Stimulated activated CD4-positive, alpha-beta T cell treated with anti-CD3 and anti-CD28 coated beads, Interleukin-1b, Interleukin-23, amount 100 ng/mL, for 48 hours (primary cell): ENCODE measurements at places on chromosomes 4 and X.

GRCh38 chr4:79455216-79455615, 47.2 kb upstream of the GK2 start:
- no peak for DNase-seq

GRCh38 chrX:41384051-41384705, 50.2 kb downstream of the DDX3X start:
- peak; percentile 65 for DNase-seq

DNA sequence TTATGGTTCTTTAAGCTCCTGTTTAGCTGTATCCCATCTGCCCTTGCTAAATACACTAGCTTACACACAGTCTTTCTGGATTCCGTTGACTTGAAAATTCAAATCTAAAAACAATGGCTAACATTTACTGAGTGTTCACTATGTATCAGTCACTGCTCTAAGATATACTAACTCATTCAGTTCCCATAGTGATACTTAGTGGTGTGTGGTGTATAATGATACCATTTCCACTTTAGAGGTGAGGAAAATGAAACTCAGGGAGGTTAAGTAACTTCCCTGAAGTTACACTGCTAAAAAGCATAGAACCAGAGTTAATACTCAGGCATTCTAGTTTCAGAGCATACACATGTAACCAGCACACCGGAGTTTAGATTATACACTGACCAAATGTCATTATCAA, 762.0 kb downstream of the GRID2 start:
- DNase-seq, result no peak

- no peak for DNase-seq
Observed at GRCh38 chr4:85607624-85608023, 132.7 kb downstream of the ARHGAP24 start.

GRCh38 chr4:4861390-4862018, 2.0 kb downstream of the MSX1 start:
- no peak for DNase-seq

DNA sequence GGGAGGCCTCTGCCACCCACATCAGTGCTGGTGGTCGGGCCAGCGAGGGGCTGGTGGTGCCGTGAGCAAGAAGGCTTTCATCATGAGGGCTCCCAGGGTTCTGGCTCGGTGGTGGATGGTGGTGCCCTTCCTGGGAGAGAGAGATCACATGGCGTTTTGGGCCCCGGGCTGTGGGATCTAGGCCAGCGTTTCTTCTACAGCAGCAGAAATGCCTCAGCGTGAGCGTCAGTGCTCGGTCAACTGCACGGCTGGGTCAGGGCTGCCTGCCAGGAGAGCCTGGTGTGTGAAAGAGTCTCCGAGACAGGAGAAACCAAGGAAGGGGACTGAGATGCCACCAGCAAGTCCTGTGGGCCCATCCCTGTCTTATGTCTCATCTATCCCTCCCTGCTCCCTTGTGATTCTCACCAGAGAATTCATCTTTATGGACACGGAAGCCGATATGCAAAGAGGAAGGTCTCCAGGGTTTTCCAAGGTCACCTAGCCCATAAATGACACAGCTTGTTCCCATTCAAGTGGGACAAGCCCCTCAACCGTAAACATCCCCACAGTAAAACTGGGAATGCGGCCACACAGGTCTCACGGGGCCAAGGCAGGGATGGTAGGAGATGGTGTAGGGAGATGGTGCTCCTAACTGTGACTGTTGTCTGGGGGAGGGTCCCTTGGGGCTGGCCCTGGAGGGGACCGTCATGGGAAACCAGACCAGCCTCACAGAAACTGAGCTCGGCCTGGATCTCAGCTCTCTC, 99.2 kb downstream of the SORCS2 start:
- no peak for DNase-seq

GRCh38 chr4:147617841-147618691, 869 bp downstream of the TMEM184C start:
- no peak for DNase-seq

GRCh38 chrX:69618803-69619202, 2.9 kb downstream of the EDA start:
- no peak for DNase-seq

GRCh38 chr4:174080361-174080760, 203.1 kb downstream of the FBXO8 start:
- no peak for DNase-seq

- DNase-seq, result no peak
Observed at GRCh38 chr4:82901183-82901718, 716 bp downstream of the THAP9 start.

- no peak for DNase-seq
Observed at GRCh38 chrX:123590842-123591486, 141.9 kb downstream of the THOC2 start.

- no peak for DNase-seq
Observed at GRCh38 chrX:11665168-11666111, at the start of gene ARHGAP6. ARHGAP6 (minus strand) TSS chrX:11665920; CDS start chrX:11664828, 1,092 bp downstream.

- no peak for DNase-seq
Observed at GRCh38 chr4:181323061-181323460, 920.1 kb upstream of the TENM3 start.

DNA sequence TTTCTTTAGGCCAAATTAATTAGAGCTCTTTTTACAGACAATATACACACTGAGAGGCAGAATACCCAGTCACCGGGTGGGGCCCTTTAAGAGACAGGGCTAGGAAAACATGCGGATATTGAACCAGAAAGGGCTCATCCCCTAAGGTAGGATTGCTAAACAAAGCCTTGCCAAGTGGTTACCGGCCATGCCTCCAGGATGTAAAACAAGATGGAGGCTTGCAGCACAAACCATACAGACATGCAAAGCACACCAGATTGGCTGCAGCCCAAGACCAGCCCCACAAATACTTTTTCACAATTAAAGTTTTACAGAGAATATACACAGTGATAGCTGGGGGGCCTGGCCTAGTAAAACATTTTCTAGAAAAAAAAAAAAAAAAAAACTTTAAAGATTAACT, 210.0 kb downstream of the KLHL4 start:
- no peak for DNase-seq

DNA sequence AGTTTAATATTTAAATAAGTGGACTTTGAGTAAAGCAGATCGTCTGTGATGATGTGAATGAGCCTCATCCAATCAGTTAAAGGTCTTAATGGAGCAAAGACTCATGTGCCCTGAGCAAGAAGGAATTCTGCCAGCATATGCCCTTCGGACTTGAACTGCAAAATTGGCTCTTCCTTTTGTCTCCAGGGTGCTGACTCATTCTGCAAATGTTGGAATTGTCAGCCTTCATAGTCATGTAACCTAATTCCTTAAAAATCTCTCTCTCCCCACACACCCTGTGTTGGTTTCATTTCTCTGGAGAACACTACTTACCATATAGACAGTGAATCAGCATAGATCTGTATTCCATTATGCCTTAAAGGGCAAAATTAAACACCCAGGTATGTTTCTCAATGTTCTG, 609.8 kb upstream of the GALNTL6 start:
- DNase-seq, result no peak

DNA sequence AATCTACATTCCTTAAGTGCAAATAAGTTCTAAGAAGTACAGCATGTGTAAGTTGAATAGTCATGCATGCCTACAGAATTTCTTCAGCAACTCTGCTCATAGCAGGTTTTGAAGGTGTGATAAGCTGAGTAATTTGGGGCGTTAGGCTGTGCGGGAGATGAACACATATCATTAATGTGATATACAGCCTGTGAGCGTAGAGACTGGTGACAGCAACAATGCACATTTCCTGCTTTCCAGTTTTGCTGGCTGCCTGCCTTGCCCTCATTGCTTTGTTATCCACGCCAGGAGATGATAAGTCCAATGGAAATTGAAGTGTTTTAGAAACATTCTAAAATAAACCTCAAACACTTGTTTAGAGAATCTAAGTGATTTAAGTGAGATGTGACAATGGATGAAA, 1709.4 kb downstream of the ARAP2 start:
- no peak for DNase-seq

DNA sequence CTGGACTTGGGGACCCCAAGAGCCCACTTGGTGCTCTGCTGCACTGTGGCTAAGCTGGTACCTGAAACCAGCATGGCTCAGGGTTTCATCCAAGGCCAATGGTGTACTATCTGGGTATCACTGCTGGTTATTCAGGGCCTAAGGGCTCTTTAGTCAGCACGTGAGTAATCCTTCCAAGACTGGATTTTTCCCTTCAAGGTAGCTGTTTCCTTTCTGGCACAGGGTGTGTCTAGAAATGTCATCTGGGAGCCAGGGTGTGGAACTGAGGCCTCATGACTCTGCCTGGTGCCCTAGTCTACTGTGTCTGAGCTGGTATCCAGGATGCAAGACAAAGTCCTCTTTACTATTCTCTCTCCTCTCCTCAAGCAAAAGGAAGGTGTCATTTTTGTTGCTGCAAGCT, 99.0 kb upstream of the QRFPR start:
- no peak for DNase-seq

DNA sequence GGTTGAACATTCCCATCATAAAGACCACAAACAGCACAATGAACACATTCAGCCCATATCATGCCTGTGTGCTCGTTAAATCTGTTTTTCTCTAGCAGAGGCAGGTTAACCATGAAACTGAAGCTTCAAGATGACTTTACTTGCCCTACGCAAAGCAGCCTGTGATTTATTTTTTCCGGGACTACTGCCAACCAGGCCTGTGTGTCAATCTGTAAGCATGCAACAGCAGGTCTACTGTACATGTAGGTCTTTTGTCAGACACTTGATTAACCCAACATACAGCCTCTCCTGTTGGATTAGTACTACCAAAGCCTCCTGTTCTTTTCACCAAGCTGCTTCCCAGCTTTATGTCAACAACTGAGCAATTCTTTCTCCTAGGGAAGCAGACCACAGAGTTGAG, 85.5 kb upstream of the ACSL1 start:
- DNase-seq, result peak; percentile 61

DNA sequence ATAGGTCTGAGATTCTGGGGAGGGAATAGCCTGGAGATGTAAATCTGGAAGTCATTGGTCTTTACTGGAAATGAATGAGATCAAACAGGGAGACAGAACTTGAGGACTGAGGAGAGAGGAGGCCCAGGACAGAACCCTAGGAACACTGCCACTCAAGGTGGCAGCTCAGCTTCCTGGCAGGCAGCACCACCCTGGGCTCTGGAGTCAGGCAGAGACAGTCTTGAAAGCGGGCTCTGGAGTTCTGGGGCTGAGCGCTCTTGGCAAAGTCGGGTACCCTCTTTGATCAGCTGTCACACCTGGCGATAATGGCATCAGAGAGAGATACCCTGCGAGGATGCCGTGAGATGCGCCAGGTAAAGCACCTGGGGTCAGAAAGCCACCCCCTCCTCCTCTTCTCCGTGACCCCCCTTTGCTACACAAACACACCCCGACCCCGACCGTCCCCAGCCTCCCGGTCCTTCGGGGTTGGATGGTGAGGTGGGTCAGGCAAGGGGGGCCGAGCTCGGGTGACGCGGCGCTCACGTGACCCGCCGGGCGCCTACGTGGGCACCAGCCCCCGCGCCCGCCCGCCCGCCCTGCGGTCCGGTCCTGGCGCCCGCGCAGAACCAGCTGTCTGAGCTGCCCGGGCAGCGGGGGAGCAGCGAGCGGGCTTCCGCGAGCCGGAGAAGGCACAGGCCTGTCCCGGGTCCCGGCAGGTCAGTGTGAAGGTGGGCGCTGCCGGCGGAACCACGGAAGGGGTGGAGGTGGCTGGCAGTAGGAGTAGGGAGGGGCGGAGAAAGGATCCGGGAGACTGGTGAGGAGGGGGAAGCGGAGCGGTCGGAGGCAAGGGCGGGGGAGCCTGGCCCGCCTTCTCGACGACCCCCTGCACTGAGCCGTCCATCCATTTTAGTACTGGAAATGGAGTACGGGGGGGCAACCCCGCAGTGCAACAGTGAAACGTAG, at the start of gene TCEAL3:
TCEAL3 (plus strand) TSS at position 600 of the 942 bp plus-strand sequence. CDS start 1,102 bp downstream, outside the sequence.
- DNase-seq, result no peak

DNA sequence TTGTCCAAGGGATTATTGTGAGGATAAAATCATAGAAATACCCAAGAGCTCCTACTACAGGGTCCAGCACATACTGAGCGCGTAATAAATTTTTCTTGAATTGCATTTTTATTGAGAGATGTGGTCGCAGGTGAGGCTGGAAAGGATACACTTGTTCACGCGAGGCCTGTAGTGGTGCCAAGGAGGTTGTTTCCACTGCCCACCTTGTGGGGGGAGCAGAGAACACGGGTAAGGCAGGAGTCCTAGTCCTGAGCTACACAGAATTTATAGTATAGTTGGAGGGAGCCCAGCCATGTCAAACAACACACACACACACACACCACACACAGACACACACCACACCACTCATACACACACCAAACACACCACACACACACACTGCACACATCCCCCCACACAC, 31.8 kb upstream of the CYP4V2 start:
- DNase-seq, result no peak

DNA sequence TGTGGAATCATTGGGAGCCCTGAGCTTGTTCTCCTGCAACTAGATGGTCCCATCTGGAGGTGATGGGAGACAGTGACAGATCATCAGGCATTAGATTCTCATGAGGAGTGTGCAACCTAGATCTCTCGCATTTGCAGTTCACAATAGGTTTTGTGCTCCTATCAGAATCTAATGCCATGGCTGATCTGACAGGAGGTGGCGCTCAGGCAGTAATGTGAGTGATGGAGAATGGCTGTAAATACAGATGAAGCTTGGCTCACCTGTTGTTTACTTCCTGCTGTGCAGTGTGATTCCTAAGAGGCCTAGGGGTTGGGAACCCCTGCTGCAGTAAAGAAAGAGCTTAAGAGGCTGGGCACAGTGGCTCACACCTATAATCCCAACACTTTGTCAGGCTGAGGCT, 42.2 kb upstream of the PUDP start:
- DNase-seq, result no peak

DNA sequence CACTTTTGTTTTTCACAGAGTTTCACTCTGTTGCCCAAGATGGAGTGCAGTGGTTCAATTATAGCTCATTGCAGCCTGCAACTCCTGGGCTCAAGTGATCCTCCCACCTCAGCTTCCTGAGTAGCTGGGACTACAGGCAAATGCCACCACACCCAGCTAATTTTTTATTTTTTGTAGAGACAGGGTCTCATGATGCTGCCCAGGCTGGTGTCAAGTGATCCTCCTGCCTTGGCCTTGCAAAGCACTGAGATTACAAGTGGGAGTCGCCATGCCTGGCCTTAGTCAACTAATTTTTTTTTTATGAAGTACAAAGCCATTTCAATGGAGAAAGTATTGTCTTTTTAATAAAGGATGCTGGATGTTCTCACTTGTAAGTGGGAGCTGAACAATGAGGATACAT, 51.3 kb upstream of the UXT start:
- DNase-seq, result no peak
